Stimulated activated CD4-positive, alpha-beta T cell treated with anti-CD3 and anti-CD28 coated beads, Interleukin-1b, Interleukin-23, amount 100 ng/mL, for 1 hour (primary cell): ENCODE measurements at places on chromosomes 6 and 20.

GRCh38 chr20:37515876-37516275, 5.2 kb upstream of the NNAT start:
- no peak for DNase-seq

GRCh38 chr6:13034316-13034715, 294.0 kb downstream of the TBC1D7 start:
- no peak for DNase-seq

DNA sequence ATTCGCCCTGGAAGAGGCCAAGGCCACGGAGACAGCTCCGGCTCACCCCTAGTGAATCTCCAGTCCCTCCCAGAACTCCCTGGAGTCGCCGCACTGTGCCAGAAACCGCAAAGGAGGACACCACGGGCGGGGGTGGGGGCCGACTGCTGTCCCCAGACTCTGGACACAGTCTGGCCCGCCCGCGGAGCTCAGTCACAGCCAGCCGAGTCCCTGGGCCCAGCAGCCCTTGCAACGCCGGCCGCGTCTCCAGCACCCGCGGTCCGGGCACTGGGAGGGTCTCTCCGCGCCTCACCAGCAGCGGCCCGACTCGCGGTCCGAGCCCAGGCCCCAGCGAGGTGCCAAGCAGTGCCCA, 518 bp downstream of the PEX6 start:
- no peak for DNase-seq

DNA sequence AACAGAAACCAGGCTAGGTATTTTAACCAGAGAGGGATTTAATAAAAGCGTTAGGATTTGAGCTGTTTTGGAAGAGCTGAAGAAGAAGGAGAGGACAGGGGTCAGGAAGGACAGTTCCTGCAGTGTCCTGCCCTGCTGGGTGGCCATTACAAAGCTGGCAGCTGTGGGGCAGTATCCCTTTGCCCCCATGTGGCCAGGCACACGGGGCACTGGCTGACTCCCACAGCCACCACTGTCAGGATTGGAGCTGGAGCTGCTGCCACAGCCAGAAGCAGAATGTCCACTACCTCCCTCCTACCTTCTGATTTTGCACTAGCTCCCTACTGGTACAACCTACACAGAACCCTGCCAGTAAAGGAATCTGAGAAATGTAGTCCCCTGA, 46.5 kb downstream of the SLC22A3 start:
- DNase-seq = no peak

GRCh38 chr20:50376179-50376887, 133.8 kb upstream of the PTPN1 start:
- DNase-seq = no peak

DNA sequence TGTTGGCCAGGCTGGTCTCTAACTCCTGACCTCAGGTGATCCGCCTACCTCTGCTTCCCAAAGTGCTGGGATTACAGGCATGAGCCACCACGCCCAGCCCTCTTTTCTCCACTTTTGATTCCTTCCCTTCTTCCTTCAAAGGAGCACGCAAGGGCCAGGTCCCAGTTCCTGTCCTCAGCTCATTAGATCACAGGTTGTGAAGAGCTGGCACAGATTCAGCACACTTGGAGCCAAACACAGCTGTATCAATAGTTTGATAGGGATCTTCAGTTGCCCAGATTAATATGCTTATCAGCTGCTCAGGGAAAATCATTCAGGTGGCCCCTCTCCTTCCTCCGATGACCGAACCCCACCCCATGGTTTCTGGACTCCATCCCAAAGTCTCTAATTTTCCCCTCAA, 14.4 kb upstream of the SLC22A23 start:
- DNase-seq = no peak

- DNase-seq = no peak
These were observed 97.5 kb downstream of the ZMYND8 start for GRCh38 chr20:47258745-47259695.

DNA sequence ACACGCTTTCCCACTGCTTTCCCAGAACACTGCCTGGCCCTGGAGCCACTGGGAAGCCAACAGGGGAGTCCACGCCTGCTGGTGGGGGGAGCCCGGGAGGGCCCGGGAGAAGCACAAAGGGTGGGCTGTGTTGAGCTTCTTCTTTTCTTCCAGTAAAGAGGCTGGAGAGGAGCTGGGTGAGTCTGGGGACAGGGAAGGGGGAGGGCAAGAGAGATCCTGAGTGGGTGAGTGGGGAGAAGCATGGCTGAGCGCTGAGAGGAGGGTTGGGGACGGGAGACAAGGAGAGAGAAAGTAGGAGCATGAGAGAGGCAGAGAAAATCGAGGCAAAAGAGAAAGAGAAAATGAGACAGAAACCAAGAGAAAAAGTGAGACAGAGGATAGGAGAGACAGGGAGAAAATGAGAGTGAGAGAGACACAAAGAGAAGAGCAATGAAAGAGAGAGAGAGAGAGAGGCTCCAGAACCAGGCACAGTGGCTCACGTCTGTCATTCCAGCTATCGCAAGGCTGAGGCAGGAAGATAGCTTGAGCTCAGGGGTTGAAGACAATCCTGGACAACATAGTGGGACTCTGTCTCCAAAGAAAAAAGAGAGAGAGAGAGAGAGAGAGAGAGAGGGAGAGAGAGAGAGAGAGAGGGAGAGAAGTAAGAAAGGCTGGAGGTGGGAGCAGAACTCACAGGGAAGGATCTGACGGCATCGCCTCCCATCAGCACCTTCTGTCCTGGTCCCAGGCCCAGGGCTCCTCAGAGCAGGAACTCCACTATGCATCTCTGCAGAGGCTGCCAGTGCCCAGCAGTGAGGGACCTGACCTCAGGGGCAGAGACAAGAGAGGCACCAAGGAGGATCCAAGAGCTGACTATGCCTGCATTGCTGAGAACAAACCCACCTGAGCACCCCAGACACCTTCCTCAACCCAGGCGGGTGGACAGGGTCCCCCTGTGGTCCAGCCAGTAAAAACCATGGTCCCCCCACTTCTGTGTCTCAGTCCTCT, 2.0 kb downstream of the LST1 start:
- no peak for DNase-seq

- DNase-seq = no peak
These were observed 31.1 kb downstream of the CD109 start for GRCh38 chr6:73727114-73727513.

DNA sequence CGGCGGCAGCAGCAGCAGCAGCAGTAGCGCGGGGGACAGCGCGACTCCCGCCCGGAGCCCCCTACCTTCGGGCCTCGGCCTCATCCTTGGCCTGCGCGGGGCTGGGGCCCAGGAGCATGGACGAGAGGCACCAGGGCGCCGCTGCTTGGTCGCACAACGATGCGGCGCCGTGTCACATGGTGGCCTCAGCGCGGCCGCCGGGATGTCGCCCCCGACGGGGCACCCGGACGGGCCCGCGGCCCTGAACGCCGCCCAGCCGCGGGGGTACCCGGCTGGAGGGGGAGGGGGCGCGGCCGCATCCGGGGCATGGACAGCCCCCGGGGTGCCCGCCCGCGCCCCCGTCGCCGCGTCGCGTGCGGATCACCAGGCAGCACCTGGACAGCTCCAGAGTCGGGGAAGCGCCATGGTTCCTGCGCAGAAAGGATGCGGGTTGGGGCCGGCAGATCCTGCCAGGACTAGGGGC, 57.1 kb downstream of the CDH22 start:
- DNase-seq = no peak

DNA sequence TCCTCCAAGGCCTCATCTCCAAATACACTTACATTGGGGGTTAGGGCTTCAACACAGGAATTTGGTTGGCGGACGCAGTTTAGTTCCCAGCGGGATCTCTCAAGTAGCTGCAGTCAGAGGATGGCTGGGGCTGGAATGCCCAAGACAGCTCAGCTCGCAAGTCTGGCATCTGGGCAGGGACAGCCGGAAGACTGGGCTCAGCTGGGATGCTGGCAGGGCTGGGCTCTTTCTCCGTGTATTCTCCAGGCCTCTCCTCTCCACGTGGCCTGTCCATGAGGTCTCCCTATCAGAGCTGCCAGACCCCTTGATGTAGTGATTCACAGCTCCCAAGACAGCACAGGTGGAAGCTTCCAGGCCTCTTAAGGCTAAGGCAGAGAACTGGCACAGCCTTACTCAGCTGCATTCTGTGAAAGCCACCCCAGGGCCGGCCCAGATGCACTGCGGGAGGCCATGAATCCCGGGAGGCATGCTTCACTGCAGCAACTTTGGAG, 5.0 kb downstream of the FGD2 start:
- DNase-seq = no peak

GRCh38 chr6:112956696-112957535, 609.8 kb downstream of the RFPL4B start:
- no peak for DNase-seq

DNA sequence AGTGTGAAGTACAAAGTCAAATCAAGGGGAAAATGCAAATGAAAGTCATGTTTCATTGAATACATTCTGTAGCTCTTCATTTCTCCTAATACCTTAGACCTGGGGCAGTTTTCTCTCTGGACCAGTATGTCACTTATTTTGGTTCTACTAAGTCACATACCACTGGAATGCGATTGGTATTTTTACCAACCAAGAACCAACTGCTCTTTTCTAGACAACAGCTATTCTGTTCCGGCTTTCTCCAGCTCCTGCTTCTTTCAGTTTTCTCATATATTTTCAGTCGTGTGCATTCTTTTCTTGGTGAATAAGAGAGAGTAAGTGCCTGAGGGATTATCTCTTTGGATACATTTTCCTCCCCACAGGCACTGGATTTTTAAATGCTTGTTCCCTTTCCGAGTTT, 39.2 kb upstream of the SPACA1 start:
- DNase-seq = no peak

DNA sequence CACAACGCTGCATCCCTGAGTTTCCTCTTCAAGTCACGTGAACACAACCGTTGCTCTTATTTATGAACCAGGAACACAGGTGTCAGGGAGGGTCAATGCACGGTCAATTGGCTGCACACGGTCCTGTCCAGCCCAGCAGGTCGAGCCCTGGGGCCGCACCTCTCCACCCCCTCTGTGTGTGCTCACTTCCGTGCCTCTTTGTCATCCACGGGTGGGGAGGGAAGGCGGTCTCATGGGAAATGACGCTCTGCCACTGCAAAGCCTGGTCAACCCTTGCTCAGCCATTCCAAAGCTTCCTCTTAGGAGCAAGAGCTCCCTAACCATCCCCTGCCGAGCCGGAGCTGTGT, 38.7 kb downstream of the DACT2 start:
- DNase-seq = no peak

DNA sequence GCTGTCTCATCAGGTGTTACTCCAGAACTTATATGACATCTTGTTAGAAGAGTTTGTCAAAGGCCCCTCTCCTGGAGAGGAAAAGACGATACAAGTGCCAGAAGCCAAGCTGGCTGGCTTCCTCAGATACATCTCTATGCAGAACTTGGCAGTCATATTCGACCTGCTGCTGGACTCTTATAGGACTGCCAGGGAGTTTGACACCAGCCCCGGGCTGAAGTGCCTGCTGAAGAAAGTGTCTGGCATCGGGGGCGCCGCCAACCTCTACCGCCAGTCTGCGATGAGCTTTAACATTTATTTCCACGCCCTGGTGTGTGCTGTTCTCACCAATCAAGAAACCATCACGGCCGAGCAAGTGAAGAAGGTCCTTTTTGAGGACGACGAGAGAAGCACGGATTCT, 43.7 kb upstream of the SMIM28 start:
- DNase-seq = no peak

GRCh38 chr6:118876198-118876597, 17.8 kb upstream of the ASF1A start:
- no peak for DNase-seq

DNA sequence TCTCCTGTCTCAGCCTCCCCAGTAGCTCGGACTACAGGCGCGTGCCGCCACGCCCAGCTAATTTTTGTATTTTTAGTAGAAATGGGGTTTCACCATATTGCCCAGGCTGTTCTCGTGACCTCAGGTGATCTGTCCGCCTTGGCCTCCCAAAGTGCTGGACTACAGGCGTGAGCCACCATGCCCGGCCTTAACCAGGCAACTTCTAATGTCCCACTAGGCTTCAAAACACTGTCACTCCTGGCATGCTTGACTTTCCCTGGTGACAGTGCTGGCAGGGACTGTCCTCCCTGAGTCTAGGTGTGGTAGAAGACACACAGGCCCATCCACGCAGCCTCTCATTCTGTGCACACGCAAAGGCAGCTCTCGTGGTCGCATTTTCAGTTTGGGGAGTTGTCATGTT, 11.6 kb upstream of the EZR start:
- no peak for DNase-seq
